ENCODE measurements at places on chromosomes 1 and 21. TPM values are rescaled to one million over a fixed set of nuclear protein-coding genes. Genes with fewer than 3 reads are reported as not detected.

DNA sequence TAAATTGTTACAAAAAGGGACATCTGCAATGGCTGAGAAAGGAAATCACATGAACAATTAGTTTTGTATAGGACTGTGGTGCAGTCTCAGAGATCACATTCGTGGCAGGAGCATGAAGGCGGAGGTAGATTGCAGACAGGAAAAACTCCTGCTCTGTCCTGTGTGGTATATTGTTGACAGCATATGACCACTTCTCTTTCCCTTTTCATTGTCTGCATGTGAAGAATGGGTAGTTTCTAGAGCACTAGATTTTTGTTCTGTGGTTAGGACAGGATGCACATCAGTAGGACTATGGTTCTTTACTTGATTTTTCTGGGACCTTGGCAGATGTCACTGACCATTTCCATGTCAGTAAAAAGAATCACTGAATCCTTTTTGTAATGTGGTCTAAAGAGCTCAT, 625.9 kb upstream of the PKN2 start:
- H3K4me3 ChIP-seq = no peak overlapping the region
- no peak for DNase-seq

DNA sequence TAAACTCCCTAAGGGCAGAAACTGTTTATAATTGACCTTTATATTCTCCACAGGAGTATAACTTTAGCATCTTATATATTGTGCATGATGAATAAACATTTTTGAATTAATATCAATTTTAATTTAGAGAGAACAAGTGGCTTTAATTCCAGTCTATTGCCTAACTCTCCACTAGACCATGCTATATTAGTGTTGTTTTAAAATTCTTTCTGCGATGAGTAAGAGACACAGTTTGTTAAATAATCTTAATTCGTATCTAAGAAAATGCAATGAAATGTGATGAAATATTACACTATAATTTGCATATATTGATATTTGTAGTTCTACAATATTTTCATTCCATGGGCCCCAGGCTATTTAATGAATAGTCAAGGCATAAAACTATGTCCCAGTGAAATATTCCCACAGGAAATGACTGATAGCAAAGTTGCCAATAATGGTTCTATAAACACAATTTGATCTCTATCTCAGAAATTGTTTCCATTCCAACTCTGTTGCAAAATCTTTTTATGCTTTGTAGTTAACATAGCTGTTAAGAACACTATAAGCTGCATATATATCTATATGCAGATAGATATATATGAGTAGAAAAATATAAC, 2.9 kb upstream of the SYDE2 start:
- H3K4me1 ChIP-seq = no peaks in the 10 kb centered on the region
- no peaks in the 10 kb centered on the region for H3K27me3 ChIP-seq
- DNase-seq = no peak
- no peaks in the 10 kb centered on the region for H3K36me3 ChIP-seq
- no peak overlapping the region for H3K27ac ChIP-seq

DNA sequence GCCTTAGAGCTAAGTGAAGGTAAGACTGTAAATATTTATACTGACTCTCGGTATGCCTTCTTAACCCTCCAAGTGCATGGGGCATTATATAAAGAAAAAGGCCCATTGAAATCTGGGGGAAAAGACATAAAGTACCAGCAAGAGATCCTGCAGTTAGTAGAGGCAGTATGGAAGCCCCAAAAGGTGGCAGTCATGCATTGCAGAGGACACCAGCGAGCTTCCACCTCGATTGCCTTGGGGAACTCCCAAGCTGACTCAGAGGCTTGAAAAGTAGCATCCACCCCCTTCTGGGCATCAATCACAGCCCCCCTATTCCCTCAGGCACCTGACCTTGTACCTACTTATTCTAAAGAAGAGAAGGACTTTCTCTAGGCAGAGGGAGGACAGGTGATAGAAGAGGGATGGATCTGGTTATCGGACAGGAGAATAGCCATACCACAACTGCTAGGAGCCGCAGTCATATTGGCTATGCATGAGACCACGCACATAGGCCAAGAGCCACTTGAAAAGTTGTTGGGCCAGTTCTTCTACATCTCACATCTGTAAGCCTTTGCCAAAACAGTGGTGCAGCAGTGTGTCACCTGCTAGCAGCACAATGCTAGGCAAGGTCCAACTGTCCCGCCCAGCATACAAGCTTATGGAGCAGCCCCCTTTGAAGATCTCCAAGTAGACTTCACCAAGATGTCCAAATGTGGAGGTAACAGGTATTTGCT, 19.4 kb downstream of the PLA2G2F start:
- no peak for DNase-seq
- H3K36me3 ChIP-seq = no peaks in the 10 kb centered on the region
- H3K4me1 ChIP-seq = no peaks in the 10 kb centered on the region
- no peak overlapping the region for H3K4me3 ChIP-seq
- H3K27ac ChIP-seq = no peak overlapping the region

- H3K27ac ChIP-seq = no peak overlapping the region
- H3K4me3 ChIP-seq = no peak overlapping the region
- no peaks in the 10 kb centered on the region for H3K4me1 ChIP-seq
Observed at GRCh38 chr1:19768353-19769210, 31.1 kb downstream of the TMCO4 start.

- no peak overlapping the region for H3K4me3 ChIP-seq
- DNase-seq = no peak
- no peaks in the 10 kb centered on the region for H3K4me1 ChIP-seq
- no peaks in the 10 kb centered on the region for H3K36me3 ChIP-seq
Observed at GRCh38 chr1:174875306-174875705, 124.4 kb upstream of the CACYBP start.

DNA sequence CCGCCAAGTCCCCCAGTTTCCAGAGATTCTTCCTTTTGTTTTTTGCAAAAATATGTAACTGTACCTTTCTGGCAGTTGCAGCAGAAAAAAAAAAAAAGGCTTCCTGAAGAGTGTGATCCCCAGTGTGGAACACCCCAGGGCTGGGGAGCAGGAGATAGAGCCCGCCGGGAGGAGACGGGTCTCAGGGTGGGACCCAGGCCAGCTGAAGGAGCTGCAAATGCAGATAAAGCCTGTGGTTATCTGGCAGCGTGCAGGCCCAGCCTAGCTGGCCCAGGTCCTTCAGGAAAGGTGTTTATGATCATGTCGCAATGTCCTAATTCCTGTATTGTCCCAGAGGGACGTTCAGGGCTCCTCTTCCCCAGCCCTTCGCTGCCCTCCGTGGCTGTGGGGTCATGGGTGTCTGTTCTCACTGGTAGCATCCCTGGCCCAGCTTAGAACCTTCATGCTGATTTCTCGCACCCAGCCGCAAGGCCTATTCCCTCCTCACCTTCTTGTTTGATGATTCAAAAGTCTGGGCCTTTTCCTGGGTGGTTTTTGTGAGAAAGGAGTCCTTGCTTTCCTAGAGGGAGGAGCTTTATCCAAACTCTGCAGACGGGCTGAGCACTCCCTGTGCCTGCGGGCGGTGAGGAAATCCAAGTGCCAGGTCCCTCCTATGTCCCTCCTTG, 26.2 kb downstream of the RNF187 start:
- no peaks in the 10 kb centered on the region for H3K4me1 ChIP-seq
- DNase-seq = no peak
- H3K27me3 ChIP-seq = no peaks in the 10 kb centered on the region
- H3K27ac ChIP-seq = no peak overlapping the region

DNA sequence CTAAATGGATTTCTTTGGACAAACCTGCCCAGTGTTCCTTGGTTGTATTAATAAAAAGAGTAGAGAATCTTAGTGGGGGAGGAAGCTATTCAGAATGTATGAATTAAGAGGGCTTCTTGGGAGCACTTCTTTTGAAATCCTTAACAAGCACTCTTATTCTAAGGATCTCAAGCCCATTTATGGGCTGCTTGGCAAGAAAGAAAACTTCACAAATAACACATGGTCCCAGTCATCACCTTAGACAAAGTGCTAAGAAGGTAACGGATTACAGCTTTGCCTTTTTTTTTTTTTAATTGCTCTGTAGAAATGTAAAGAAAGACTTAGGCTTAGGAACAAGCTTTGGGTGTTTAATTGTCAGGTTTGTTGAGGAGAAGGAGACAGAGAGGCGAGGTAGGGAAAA, 76.6 kb upstream of the IPO9 start:
- H3K4me1 ChIP-seq = peaks cover 18% of the 10 kb centered on the region
- H3K4me3 ChIP-seq = no peak overlapping the region

DNA sequence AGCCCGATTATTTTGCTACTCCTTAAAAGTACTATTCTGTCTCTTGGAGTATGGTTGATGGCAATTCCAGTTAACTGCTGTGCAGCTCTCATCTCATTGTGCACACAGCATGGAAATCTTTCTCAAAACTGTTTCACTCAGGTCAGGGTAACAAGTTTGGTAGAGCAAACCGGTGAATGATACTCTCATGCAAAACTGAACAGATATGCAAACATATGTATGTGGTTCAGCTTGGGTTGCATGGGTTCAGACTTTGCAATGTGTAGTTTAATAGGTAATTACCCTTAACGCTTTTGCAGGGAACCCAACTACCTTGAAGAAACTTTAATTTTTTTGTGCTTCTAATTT, 2.2 kb downstream of the GADD45A start:
- H3K27me3 ChIP-seq = no peaks in the 10 kb centered on the region
- H3K4me3 ChIP-seq = peak overlapping the region; percentile 96
- H3K36me3 ChIP-seq = peaks cover 3% of the 10 kb centered on the region
- no peak for DNase-seq
- H3K4me1 ChIP-seq = peaks cover 5% of the 10 kb centered on the region
- H3K27ac ChIP-seq = peak overlapping the region; percentile 73

DNA sequence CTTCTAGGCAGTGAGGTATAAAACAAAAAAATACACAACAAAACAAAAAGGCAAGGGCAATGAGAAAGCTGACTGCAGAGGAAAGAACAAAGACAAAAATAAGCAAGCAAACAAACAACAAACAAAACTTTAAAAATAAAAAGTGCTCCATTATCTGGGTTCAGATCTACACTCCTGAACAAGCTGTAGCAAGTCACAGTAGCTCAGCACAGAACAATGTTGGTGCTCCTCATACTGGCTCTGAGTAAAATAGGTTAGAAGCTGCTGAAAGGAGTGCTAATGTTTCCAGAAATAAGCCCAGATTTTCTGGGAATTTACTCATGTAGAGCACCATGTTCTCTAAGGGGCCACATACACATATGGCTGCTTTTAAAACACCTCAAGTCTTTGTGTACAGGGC, 16.6 kb upstream of the DUSP10 start:
- H3K36me3 ChIP-seq = no peaks in the 10 kb centered on the region
- no peaks in the 10 kb centered on the region for H3K4me1 ChIP-seq
- DNase-seq = no peak
- no peak overlapping the region for H3K27ac ChIP-seq
- H3K4me3 ChIP-seq = no peak overlapping the region
- no peaks in the 10 kb centered on the region for H3K27me3 ChIP-seq

GRCh38 chr1:27298632-27299384, 23.2 kb upstream of the TMEM222 start:
- DNase-seq = no peak
- no peaks in the 10 kb centered on the region for H3K36me3 ChIP-seq
- H3K4me3 ChIP-seq = no peak overlapping the region
- no peaks in the 10 kb centered on the region for H3K4me1 ChIP-seq

- H3K4me3 ChIP-seq = no peak overlapping the region
- H3K27ac ChIP-seq = no peak overlapping the region
- H3K27me3 ChIP-seq = no peaks in the 10 kb centered on the region
- no peak for DNase-seq
- H3K4me1 ChIP-seq = no peaks in the 10 kb centered on the region
- H3K36me3 ChIP-seq = no peaks in the 10 kb centered on the region
Observed at GRCh38 chr1:35569936-35570335, 3.2 kb upstream of the TFAP2E start.

DNA sequence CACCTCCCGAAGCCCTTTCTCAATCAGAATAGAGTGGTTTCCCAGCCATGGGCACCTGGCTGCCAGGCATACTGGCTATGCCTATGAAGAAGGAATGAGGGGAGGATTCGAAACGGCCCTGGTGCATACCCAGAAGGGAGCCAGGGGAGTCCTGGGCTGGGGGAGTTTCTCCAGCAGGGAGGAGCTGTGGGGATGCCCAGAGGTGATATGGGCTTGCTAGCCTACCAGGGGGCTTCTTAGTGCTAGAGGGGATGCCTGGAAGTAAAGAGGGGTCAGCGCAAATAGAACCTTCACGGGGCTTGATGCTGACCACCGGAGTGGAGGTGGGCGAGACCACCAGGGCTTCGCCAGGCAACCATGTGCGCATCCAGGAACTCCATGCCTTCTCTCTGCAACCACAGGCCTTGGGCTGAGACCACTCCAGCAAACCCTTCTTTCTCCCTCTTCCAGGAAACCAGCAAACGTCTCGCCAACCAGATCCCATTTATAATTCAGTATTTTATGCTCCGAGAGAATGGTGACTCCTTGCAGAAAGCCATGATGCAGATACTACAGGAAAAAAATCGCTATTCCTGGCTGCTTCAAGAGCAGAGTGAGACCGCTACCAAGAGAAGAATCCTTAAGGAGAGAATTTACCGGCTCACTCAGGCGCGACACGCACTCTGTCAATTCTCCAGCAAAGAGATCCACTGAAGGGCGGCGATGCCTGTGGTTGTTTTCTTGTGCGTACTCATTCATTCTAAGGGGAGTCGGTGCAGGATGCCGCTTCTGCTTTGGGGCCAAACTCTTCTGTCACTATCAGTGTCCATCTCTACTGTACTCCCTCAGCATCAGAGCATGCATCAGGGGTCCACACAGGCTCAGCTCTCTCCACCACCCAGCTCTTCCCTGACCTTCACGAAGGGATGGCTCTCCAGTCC, 18.2 kb upstream of the MX1 start:
- H3K36me3 ChIP-seq = no peaks in the 10 kb centered on the region
- no peak for DNase-seq
- H3K27ac ChIP-seq = no peak overlapping the region
- no peak overlapping the region for H3K4me3 ChIP-seq
- H3K27me3 ChIP-seq = no peaks in the 10 kb centered on the region

GRCh38 chr1:59879996-59880505, 46.5 kb downstream of the CYP2J2 start:
- H3K27me3 ChIP-seq = no peaks in the 10 kb centered on the region
- H3K27ac ChIP-seq = no peak overlapping the region
- H3K36me3 ChIP-seq = no peaks in the 10 kb centered on the region
- DNase-seq = no peak

- peak within 1 kb of the TSS; percentile 20 for H3K27ac ChIP-seq
- peak; percentile 96 for DNase-seq
- H3K4me3 ChIP-seq = peak within 1 kb of the TSS; percentile 80
- H3K27me3 ChIP-seq = no peaks in the 10 kb centered on the region
- no peaks in the 10 kb centered on the region for H3K4me1 ChIP-seq
- H3K36me3 ChIP-seq = peaks cover 2% of the 10 kb centered on the region
Observed at GRCh38 chr1:151059109-151060006, at the start of gene CDC42SE1. CDC42SE1 (minus strand) TSS chr1:151059622; CDS start chr1:151055730, 3,892 bp downstream.

Gene MFAP2
- polyA plus RNA-seq = 53.6 TPM

Gene INAVA
- 0.46 TPM for polyA plus RNA-seq

Gene MARK1
- polyA plus RNA-seq = 5.5 TPM

Gene ERO1B
- polyA plus RNA-seq = 1.9 TPM

Gene C1orf87
- polyA plus RNA-seq = 1.0 TPM

Gene SERPINC1
- not detected for polyA plus RNA-seq

Gene CHI3L2
- not detected for polyA plus RNA-seq

Gene KRTAP19-4
- polyA plus RNA-seq = not detected

Gene CD34
- 16.5 TPM for polyA plus RNA-seq

Gene HES3
- not detected for polyA plus RNA-seq
